Activated T-cell treated with anti-CD3 and anti-CD28 coated beads for 48 hours (primary cell): ENCODE measurements at places on chromosomes 5 and 9.

DNA sequence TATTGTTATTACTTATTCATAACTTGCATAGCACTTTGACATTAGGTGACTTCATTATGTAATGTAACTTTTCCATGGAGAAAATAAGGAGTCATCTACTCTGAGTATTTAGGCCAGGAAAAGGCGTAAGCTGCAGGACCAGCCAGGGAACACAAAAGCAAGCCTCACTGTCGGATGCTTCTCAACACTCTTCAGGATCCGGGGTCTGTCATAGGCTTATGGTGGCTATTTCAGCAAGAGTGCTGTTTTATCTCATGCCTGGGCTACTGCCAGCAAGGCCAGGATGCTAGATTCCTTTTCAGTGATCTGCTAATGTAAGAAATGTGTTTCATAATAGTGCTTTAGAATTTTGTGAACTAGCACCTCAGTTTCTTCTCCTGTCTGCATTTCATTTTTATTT is 162.4 kb downstream of the CHSY3 start:
- no peak for DNase-seq

GRCh38 chr9:5443850-5444249 is 6.1 kb upstream of the PLGRKT start:
- DNase-seq: no peak

GRCh38 chr5:150703762-150704161 is 2.9 kb upstream of the RBM22 start:
- DNase-seq: no peak

DNA sequence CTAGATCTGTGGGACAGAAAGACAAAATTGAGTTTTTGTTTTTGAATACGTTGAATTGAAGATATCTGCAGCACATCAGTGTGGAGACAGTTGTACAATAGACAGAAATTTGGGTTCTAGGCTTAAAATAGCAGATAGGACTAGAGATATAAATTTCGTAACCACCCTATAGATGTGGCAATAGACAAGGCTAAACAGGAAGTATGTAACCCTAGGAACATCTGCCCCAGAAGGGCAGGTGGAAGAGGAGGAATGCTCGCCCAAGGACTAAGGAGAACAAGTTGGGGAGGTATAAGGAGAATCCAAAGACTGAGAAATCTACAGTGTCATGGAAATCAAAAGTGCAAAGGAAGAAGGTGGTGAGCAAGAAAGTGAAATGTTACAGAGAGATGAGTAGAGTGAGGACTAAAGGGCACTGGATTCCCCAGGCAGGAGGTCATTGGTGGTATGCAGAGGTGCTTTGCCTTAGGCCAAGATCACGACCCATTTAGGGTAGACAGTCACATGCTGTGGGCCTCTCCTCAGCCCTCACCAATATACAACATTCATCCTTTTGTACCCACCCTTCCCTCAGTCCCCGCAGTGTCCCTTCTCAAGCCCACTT is 109.1 kb upstream of the ELL2 start:
- DNase-seq: no peak

DNA sequence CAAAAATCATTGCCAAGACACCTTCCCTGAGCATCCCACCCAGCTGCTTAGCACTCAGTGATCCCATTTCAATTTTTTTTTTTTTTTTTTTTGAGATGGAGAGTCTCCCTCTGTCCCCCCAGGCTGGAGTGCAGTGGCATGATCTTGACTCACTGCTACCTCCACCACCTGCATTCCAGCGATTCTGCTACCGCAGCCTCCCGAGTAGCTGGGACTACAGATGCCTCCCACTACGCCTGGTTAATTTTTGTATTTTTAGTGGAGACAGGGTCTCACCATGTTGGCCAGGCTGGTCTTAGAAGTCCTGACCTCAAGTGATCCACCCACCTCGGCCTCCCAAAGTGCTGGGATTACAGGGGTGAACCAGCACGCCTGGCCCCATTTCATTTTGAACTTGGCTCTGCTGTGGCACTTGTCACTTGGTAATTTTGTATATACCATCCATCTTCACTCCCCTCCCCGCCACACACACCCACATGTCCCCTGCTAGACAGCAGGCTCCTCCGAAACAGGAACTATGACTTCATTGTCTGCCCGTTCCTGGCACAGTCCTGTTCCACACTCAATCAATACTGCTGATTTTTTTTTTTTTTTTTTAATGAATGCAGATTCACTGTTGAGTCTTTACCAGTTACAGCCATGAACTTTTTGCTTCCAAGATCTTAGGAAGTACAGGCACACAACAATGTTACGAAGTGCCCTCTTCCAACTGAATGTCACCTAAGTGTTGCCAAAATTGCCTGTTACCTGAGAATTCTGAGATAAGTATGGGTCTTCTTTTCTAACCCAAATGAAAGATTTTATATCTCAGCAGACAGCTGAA is 17.3 kb upstream of the ZBTB34 start:
- no peak for DNase-seq

DNA sequence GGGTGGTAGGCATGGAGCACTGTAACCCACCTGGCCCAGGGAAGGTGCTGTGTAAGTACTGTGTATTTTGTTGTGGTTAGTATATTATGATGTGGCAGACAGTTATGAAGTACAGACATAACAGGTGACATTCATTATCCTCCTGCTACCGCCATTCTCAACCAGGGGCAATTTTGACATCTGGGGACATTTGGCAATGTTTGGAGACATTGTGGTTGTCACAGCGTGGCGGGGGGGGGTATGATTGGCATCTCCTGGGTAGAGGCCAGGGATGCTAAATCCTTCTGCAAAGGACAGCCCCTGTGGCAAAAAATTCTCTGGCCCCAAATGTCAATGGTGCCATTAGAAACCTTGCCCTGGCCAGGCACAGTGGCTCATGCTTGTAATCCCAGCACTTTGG is 9.8 kb upstream of the RPL26L1 start:
- no peak for DNase-seq

- no peak for DNase-seq
Measured at GRCh38 chr5:154858972-154859871, 795 bp downstream of the CNOT8 start.

DNA sequence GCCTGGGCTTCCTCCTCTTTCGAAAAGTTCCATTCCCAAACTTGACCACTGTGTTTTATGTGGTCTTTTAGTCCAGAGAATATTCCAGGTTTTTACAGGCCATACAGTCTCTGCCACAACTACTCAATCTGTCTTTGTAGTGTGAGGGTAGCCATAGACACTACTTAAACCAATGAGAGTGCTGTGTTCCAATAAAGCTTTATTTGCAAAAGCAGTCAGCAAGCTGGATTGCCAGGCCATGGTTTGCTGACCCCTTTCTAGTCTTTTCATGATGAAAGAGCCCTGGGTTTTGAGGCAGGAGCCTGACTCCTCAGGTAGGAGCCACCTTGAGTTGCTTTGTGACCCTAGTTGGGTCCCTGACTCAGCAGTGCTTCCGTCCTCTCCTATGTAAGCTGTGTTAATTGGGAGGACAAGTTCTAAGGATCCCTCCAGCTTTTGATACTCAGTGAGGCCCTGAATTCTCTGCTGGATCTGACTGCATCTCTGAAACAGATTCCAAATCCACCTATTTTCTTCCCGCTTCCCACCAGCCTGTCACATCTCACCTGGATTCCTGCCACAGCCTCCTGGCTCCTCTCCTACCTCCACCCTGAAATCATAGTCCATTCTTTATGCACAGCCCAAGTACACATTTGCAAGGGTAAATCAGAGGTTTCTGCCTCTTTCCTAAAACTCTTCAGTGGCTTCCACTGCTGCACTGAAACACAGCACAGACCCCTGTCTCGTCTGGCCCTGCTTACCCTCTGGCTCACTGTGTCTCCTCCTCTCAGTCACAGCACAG is 13.5 kb downstream of the GALNT10 start:
- DNase-seq: no peak

- no peak for DNase-seq
Measured at GRCh38 chr9:34145165-34145564, 18.7 kb upstream of the DCAF12 start.

- no peak for DNase-seq
Measured at GRCh38 chr5:6452622-6453504, 4.2 kb downstream of the UBE2QL1 start.

DNA sequence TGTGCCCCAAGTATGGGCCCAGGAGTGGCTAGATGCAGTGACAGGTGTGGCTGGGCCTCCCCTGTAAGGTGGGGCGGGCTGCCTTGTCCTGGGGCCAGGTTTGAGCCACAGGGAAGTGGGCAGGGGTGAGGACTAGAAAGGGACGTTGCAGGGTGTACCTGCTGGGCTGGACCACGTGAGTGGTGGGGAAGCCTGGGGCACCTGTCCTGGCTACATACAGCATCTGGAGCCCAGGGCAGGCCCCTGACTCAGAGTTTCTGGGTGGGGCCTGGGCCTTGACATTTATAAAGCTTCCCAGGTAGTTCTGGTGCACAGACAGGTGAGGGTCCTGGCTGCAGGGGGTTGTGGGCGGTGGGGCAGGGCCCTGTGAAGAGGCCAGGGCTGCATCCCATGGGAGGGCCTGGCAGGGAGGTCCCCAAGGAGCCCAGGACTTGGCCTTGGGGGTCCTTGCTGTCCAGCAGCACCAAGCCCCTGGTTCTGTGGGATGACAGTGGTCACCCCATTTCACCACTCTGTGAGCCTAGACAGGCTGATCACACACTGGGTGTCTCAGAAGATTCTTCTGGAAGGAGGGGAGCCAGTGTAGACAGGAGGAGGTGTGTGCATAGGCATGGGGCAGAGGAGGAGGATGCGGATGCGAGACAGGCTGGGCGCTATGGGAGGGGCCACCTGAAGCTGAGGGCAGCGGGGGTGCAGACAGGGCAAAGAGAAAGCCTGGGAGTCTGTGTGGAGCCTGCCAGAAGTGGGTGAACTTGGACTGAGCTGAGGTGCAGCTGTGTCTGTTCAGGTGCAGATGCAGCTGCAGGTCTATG is 94.0 kb downstream of the PHF2 start:
- no peak for DNase-seq

DNA sequence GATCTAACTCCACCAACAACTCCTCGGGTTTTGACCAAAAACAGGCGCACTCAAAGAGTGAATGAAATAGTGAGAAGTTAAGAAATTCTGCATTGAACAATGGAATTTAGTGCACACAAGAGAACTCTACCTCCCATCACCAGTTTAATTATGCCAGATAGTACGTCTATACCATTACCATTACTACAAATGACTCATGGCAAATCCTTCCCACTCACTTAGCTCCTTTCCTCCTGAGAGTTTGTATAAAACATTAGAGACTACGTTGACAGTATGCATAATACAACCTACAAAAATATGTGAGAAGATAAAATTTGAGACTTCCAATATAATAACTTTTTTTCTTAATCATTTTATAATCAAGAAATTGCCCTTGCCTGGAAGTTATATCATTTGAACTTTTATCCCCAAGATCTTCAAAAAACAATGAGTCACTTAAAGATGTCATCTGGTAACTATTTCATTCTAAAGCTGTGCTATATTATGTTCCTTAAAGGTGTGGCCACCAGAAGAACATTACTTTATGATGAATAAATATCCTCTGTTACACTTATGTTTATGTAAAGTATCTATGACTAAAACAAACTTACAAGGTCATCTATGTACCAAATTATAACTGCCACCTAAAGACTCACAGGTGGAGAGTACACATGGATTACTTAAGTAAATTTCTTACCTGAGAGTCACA is 297.9 kb upstream of the PTGER4 start:
- no peak for DNase-seq

- DNase-seq: no peak
Measured at GRCh38 chr9:87152256-87152655, 204.9 kb upstream of the GAS1 start.

DNA sequence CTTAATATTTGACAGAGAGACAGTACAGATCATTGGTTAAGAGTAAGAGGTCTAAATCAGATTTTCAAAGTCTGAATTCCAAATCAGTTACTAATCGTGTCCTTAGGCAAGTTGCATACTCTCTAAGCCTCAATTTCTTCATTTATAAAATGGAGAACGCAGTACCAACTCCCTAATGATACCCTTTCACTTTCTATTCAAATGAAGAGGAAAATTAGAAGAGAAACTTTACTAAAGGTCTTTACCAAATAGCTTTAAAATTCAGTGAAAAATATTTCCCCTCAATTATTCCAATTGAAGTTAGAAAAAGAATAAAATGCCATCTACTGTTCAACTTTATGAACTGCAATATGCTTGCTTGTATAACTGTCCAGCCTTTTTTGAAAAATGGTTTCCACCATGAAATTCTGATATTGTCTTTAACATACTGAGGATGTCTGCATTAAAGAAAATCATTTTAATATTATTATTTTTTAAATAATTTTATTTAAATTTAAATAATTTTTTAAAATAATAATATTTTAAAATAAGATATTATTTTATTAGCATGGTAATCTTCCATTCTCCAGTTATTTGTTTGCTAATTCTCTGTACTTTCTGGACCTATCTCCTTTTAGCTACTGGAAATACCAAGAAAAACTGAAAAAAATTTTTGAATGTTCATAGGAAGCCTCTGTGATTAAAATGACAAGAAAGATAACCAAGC is 36.0 kb downstream of the POC5 start:
- no peak for DNase-seq

- no peak for DNase-seq
Measured at GRCh38 chr9:91485006-91485405, 61.4 kb upstream of the NFIL3 start.

DNA sequence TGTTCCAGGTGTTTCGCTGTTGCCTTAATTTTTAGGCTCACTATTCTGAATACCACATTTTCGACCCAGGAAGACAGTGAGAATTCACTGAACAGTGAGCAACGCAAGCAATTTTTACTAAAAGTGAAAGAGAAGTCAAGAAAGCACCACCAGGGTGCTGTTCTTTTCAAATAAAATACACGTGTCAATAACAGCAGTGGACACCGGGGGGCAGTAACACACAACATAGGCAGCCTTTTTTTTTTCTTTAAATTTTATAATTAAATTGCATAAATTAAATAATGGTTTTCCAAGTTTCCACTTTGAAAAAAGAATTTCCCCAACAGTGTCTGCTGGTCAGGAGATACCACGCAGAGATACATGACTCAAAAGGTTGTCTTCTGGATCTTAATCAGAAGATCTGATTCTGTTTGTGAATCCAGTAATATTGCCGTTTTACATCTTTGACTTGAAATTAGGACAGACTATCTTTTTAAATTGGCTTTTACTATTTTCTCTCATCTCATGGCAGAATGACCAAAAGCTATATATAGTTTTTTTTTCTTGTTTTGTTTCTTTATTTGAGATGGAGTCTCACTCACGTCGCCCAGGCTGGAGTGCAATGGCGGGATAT is 47.1 kb upstream of the SH3GL2 start:
- no peak for DNase-seq

DNA sequence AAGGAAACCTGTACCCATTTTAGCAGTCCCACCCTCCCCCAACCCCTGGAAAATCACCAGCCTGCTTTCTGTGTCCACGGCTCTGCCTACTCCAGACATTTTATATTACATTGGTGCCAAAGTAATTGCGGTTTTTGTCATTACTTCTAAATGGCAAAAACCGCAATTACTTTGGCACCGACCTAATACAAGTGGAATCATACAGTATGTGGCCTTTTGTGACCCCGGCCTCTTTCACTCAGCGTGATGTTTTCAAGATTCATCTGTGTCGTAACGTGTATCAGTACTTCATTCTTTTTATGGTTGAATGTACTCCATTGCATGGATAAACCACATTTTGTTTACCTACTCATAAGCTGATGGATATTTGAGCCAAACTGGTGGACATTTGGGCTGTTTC is 9.7 kb upstream of the ORM1 start:
- no peak for DNase-seq
